ENCODE measurements at places on chromosomes 12 and 14.

GRCh38 chr12:93003531-93004239 lies 74.6 kb upstream of the EEA1 start:
- no peak for DNase-seq

- DNase-seq, result no peak
Observed at GRCh38 chr12:52655720-52656124, 3.7 kb upstream of the KRT2 start.

DNA sequence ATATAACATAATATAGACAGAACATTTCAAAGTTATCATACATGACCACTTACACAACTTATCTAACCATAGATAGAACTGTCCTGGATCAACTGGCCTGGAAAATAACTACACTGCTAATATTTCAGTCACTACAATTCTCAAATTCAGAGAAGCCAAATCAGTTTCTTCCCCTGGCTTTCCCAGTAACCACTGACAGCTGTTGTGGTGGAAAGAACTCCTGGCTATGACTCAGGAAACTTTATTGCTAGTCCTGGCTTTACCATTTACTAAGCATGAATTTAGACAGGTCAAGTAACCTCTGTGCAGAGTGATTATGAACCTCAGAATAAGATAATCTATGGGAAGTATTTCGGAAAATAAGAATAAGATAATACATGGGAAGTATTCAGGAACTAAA lies 244.9 kb upstream of the DIO2 start:
- no peak for DNase-seq

DNA sequence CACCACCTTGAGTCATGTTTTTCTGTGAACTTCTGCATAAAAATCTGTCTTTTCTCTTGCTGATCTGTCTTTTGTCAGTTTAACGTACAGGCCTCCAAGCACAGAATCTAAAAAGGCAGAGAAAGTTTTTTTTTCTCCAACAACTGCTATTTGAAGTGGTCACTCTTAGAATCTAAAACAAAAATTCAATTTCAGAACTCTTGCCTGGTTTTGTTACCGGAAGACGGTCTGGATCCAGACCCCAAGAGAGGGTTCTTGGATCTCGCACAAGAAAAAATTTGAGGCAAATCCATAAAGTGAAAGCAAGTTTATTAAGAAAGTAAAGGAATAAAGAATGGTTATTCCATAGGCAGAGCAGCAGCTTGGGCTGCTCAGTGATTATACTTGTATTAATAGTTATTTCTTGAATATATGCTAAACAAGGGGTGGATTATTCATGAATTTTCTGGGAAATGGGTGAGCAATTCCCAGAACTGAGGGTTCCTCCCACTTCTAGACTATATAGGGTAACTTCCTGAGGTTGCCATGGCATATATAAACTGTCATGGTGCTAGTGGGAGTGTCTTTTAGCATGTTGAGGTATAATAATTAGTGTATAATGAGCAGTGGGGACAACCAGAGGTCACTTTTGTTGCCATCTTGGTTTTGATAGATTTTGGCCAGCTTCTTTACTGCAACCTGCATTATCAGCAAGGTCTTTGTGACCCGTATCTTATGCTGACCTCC lies 150.0 kb upstream of the PLEKHA5 start:
- no peak for DNase-seq

DNA sequence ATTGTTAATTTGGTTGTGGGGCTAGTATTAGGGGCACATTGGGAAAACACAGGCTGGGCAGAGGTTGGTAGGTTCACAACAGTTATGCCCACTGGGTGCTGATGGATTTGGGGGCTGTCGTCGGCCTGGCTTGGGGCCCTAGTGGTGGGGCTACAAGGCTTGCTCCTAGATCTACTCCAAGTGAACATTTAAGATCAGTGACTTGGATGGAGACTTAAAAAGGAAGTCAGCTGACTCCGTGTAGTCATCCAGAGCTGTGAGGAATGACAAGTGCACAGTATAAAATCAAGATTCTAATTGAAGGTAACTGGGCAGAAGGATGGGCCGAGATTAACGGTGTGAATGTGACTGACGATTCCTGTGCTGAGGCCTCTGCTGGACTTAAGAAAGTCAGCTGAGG lies 12.8 kb upstream of the NR4A1 start:
- no peak for DNase-seq

DNA sequence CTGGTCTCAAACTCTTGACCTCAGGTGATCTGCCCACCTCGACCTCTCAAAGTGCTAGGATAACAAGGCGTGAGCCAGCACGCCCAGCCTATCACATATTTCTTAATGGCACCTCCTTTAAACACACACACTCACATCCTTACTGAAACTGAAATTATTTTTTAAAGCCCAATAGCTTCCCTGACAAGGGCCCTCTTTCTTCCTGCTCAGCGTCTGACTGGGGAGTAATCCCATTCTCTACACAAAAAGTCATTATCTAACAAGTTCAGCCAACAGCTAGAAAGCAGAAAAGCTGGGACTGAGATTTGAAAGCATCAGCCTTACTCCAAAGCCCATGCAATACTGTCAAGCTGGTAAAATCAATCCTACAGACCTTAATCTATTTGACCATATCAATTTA lies 10.0 kb upstream of the AICDA start:
- DNase-seq, result no peak

- no peak for DNase-seq
Observed at GRCh38 chr12:20369305-20370013, 1.1 kb downstream of the PDE3A start.

DNA sequence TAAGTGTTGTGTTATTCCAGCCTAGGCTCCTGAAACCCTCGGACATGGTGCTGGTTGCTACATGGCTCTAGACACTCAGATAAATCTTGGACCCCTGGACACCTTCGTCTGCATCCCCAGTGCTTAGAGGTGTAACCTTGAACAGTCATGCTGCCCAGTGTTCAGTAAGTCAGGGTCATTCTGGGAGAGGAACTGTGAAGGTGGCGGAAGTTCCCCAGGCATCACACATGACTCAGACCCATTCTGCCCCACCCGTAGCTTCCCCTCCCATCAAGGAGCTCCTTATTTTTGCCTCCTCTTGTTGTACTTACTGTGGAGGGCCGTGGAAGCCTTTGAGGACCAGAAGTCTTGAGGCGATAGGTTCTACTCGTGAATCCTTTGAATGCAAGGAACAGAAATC lies 18.1 kb upstream of the SSPN start:
- no peak for DNase-seq

DNA sequence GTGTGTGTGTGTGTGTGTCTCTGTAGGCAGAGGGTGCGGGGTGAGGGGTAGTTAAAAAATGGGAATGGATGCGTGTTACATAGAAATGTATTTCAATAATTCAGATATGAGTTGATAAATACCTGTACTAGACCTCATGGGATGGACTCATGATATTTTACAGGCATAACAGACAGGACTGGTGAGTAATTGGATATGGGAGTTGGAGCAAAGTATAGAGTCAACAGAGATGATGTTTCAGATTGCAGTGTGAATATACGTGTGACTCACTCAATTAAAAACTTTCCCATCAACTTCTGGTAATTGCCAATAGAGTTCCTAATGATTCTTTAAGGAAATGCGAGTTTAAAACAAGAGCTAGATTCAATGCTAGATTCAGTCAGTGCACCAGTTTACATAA lies 711.9 kb downstream of the C12orf50 start:
- no peak for DNase-seq

- peak; percentile 64 for DNase-seq
Observed at GRCh38 chr12:6774499-6775062, 2.3 kb downstream of the LAG3 start.

- DNase-seq, result no peak
Observed at GRCh38 chr14:74843653-74844052, 32.3 kb downstream of the PROX2 start.

GRCh38 chr12:68633614-68634558 lies 23.2 kb downstream of the RAP1B start:
- no peak for DNase-seq

- no peak for DNase-seq
Observed at GRCh38 chr12:66118240-66118891, 12.2 kb downstream of the LLPH start.

- DNase-seq, result no peak
Observed at GRCh38 chr12:47078086-47078395, 1.4 kb upstream of the PCED1B start.

GRCh38 chr12:5294274-5295070 lies 137.4 kb upstream of the NTF3 start:
- no peak for DNase-seq

- no peak for DNase-seq
Observed at GRCh38 chr12:82366197-82366596, 7.9 kb downstream of the METTL25 start.

GRCh38 chr14:69398053-69398817 lies at the start of the genes ERH and SLC39A9:
ERH (minus strand) TSS chr14:69398299; CDS start chr14:69398233, 66 bp downstream.
SLC39A9 (plus strand) TSS chr14:69398692; CDS start chr14:69399370, 678 bp downstream.
- DNase-seq, result peak; percentile 97

DNA sequence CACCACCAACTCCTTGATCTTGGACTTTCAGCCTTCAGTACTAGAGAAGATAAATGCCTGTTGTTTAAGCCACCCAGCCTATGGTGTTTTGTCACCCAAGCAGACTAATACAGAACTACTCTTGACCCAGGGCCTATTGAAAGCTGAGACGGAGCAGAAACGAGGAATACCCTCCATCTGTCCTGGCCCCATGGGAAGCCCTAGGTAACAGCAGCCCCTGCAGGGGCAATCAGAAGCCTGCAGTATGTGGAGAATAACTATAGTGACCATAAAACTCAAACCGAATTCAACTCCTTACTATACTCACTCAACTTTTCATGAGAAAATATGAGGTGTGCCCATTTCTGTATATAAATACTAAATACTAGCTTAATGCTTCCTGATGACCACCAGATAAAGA lies 307.4 kb downstream of the NUAK1 start:
- no peak for DNase-seq

DNA sequence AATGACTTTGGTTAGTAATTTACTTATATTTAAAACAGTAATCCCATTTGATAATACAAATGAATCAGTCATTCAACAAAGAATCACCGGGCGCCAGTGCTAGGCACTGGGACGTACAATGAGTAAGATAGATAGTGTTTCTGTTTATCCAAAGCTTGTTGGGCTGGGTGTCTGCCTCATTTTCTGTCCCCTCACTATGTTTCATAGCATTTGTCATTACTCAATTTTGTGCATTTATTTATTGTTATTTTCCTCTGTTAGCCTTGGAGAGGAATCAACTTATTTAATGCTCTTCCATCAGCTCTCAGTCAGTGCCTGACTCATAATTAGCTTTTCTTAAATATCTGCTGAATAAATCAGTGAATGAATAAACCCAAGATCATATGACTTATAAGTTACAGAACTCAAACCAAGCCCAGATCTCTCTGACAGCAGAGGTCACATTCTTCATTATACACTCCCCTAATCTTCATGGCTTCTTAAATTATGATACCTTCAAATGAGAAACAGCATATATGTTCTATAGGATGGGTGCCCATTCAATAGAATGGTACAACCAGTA lies 86.2 kb downstream of the TSPAN8 start:
- no peak for DNase-seq

DNA sequence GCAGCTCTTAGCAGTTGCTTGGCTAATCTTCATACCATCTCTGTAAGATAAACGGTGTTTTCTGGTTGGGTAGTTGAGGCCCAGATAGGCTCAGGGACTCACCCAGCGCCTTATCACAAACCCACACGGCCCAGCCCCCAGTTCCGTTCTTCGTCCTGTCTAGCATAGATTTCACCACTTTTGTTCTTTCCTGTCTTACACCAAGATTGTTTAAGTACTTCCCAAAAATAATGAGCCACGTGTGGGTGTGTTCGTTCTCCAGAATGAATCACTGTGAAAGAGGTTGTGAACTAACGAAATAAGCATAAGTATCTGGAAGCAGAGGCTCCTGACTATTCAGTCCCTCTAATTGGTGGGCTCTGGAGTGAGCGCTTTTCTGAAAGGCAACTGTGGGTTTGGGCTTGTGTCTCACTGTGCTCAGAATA lies 21.4 kb downstream of the ACVR1B start:
- DNase-seq, result peak; percentile 59

GRCh38 chr12:111409403-111409779 lies 3.7 kb downstream of the SH2B3 start:
- no peak for DNase-seq

- no peak for DNase-seq
Observed at GRCh38 chr12:3532931-3533702, 42.1 kb downstream of the PRMT8 start.

DNA sequence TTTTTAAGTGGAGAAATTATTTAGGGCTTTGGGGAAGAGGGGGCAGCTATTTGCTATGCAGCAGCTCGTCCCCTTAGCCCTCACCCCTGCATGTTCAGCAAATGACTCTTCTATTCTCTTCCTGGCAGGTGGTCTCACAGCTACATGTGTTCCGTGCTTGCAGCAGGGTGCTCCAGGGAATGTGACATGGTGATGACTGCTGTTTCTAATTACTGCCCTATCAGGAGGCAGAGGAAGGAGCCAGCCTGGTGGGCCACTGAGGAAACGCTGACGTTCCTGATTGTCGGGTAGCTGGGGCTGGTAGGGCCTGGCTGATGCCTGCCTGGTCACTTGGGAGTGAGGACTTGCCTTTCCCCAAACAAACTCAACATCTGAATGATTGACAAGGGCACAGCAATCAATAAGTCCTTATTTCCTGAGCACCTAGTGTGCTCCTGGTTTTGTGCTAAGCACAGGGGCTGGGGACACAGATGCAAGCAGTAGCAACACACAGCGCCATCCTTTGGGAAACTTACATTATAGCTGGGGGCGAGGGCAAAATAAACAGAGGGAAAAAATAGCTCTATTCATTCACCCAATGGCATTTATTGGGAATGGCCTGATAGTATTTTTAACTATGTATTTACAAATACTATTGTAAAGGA lies 377.8 kb downstream of the FUT8 start:
- DNase-seq, result no peak

GRCh38 chr12:44748950-44749468 lies 127.1 kb downstream of the NELL2 start:
- DNase-seq, result no peak

DNA sequence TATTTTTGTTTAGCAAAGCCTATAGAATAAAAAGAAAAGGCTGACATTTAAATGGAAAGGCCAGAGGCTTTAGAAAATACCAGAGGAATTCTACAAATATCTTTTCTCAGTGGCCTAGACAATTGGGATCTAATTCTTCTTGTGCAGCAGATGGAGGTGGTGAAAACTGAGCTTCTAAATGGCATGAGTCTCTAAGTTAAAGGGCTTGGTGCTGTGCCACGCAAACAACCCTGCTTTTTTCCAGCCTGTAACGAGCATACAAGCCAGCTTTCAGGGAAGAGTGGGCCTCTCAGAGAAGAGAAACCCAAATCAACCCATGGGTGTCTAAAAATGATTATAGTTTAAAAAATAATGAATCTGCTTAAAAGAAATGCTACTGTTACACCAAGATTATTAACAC lies 237.9 kb upstream of the NAV3 start:
- DNase-seq, result no peak

GRCh38 chr14:54815016-54815415 lies 87.6 kb downstream of the GCH1 start:
- no peak for DNase-seq

GRCh38 chr12:42125388-42125767 lies 19.3 kb downstream of the GXYLT1 start:
- no peak for DNase-seq

Data from CD4-positive, alpha-beta T cell treated with Interleukin-4 for 4 hours (primary cell).